ENCODE measurements at places on chromosomes 4 and X. TPM values are rescaled to one million over a fixed set of nuclear protein-coding genes. Genes with fewer than 3 reads are reported as not detected.

FOXP3 gene
- total RNA-seq, result not detected

DNA sequence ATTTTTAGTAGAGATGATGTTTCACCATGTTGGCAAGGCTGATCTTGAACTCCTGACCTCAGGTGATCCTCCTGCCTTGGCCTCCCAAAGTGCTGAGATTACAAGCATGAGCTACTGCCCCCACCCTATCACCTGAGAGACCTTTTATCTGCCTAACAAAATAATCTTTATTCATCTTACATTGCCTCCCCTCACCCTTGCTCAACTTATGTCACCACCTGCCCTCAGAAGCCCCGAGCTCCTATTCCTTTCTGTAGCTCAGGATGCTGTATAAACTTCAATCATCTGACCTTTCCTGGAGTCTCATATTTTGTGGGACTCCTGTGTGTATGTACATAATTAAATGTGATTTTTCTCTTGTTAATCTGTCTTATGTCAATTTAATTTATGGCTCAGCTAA is 29.7 kb upstream of the ENPP6 start:
- no peak for DNase-seq
- H3K4me3 ChIP-seq, result no peak overlapping the region
- no peaks in the 10 kb centered on the region for H3K4me1 ChIP-seq
- H3K36me3 ChIP-seq, result no peaks in the 10 kb centered on the region

TBC1D8B gene
- total RNA-seq, result 8.4 TPM

- H3K4me3 ChIP-seq, result no peak overlapping the region
- H3K36me3 ChIP-seq, result no peaks in the 10 kb centered on the region
- H3K4me1 ChIP-seq, result no peaks in the 10 kb centered on the region
- H3K27me3 ChIP-seq, result no peaks in the 10 kb centered on the region
Observed at GRCh38 chrX:135741192-135741715, 26.7 kb downstream of the CT45A3 start.

DNA sequence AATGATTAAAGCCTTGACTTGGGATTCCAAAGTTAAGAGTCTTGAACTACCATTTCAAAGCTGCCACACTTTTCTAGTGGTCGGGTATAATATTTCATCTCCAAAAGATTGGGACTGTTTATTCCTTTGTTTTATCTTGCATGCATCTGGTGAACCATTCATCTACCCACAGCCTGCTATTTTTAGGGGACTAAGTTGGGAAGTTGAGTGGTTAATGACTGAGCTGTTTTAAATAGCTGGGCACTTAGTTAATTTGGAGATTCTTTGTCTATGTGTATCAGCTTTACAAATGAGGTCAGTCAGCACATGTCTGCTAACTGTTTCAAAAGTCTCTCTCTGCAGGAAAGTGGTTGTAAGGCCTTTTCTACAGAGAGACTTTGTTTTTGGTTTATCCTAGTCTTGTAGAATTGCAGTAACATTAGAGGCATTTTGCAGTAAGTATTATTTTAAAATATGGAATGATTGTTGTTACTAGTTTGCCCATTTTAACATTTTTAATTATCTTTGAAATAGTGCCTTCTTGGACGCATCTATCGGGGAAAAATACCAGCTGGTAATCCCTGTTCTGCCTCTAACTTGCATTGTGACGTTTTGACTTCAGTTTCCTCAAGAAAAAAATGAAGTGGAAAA is 8.2 kb downstream of the BMP2K start:
- H3K36me3 ChIP-seq, result peaks cover 10% of the 10 kb centered on the region
- H3K27me3 ChIP-seq, result no peaks in the 10 kb centered on the region
- H3K4me1 ChIP-seq, result peaks cover 60% of the 10 kb centered on the region
- peak overlapping the region; percentile 30 for H3K27ac ChIP-seq
- DNase-seq, result no peak
- H3K4me3 ChIP-seq, result no peak overlapping the region

- H3K4me3 ChIP-seq, result no peak overlapping the region
- no peak overlapping the region for H3K27ac ChIP-seq
- no peak for DNase-seq
- H3K27me3 ChIP-seq, result no peaks in the 10 kb centered on the region
- peaks cover 25% of the 10 kb centered on the region for H3K4me1 ChIP-seq
- peaks cover 1% of the 10 kb centered on the region for H3K36me3 ChIP-seq
Observed at GRCh38 chr4:101022151-101023024, 324.9 kb downstream of the PPP3CA start.

DNA sequence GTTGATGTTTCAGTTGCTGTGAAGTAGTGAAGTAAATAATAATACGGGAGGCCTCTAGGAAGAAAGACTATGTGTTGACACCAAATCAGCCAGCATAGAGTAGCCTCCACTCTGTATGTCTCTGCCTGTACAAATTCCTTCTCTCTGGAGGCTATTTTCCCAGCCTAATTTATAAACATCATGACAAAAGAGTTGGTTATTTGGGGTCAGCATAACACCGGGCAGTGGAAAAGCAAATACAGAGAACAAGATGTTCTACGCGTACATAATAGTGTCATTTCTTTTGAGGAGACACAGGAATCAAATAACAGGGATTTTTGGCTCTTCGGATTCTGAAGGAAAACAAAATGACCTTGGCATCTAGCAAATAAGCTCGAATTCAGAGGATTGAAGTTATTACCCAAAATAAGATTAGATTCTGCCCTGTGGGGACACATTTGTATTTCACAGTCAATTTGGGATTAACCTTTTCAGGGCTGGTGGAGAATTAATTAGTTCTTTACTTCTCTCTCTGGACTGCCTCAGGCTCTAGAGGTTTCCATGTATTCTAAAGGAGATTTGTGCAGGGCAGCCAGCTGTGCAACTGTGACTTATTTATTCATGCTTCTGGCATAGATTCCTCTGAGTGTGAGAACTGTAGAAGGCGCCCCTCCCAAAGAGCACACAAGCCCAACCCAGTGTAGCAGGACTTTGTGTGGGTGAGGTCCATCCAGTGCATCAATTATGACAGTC is 14.1 kb upstream of the SYTL4 start:
- no peak for DNase-seq
- peaks cover 4% of the 10 kb centered on the region for H3K27me3 ChIP-seq
- no peaks in the 10 kb centered on the region for H3K36me3 ChIP-seq
- no peaks in the 10 kb centered on the region for H3K4me1 ChIP-seq

DNA sequence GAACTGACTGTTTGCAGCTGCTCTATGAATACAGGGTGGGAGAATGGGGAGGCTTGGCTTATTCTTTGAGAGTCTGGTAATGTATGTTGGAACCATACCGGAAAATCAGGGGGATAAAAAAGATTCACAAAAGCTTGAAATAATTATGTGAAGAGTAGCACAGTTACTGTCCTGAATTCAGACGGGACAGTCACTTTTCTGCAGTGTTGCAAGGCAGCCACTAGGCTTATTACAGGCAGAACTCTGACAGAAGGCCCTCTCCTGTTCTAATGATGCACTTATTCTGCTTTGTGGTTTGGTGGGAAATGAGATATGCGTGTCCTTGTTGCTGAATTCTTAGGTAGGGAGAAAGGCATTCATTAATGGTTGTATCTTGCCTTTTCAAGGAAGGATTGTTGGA is 37.2 kb downstream of the GUCY1B1 start:
- H3K27me3 ChIP-seq, result no peaks in the 10 kb centered on the region
- no peak overlapping the region for H3K4me3 ChIP-seq
- DNase-seq, result no peak
- no peaks in the 10 kb centered on the region for H3K4me1 ChIP-seq

- H3K4me3 ChIP-seq, result no peak overlapping the region
- peaks cover 11% of the 10 kb centered on the region for H3K36me3 ChIP-seq
- no peaks in the 10 kb centered on the region for H3K4me1 ChIP-seq
- H3K27me3 ChIP-seq, result no peaks in the 10 kb centered on the region
Observed at GRCh38 chr4:145770124-145770523, 90.2 kb downstream of the C4orf51 start.

PAGE2B gene
- 0.67 TPM for total RNA-seq

GRCh38 chr4:38711066-38711465 is 47.1 kb downstream of the KLF3 start:
- H3K4me3 ChIP-seq, result no peak overlapping the region
- H3K4me1 ChIP-seq, result peaks cover 3% of the 10 kb centered on the region
- no peak for DNase-seq
- H3K27ac ChIP-seq, result no peak overlapping the region
- no peaks in the 10 kb centered on the region for H3K36me3 ChIP-seq
- H3K27me3 ChIP-seq, result no peaks in the 10 kb centered on the region

SLC6A14 gene
- not detected for total RNA-seq

GRCh38 chr4:6341696-6342095 is 72.0 kb downstream of the WFS1 start:
- DNase-seq, result no peak
- H3K4me3 ChIP-seq, result no peak overlapping the region

DNA sequence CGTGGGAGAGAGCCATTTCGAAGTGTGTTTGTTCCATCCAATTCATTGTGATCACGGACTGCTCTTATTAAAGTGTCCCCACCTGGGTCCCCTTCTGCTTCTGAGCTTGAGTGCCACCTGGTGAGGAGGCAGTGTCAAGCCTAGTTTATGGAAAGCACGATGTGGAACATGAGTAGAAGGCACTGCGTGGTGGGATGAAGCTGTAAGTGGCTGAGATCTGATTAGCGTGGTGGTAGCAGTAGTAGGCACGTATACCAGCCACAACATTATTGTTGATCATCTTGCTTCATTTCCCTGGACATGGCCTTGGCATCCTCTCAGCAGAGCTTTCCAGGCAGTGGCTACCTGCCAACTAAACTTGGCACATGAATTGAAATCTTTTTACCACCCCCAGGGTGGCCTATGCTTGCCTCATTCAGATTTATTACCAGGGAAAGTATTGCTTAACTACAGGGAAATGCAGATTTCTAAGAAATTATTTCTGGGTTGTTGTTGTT is 46.4 kb downstream of the GPAT3 start:
- no peaks in the 10 kb centered on the region for H3K27me3 ChIP-seq
- H3K27ac ChIP-seq, result peak overlapping the region; percentile 28
- peak overlapping the region; percentile 45 for H3K4me3 ChIP-seq
- DNase-seq, result no peak

CLGN gene
- 0.15 TPM for total RNA-seq

SLC6A8 gene
- 1.8 TPM for total RNA-seq

DNA sequence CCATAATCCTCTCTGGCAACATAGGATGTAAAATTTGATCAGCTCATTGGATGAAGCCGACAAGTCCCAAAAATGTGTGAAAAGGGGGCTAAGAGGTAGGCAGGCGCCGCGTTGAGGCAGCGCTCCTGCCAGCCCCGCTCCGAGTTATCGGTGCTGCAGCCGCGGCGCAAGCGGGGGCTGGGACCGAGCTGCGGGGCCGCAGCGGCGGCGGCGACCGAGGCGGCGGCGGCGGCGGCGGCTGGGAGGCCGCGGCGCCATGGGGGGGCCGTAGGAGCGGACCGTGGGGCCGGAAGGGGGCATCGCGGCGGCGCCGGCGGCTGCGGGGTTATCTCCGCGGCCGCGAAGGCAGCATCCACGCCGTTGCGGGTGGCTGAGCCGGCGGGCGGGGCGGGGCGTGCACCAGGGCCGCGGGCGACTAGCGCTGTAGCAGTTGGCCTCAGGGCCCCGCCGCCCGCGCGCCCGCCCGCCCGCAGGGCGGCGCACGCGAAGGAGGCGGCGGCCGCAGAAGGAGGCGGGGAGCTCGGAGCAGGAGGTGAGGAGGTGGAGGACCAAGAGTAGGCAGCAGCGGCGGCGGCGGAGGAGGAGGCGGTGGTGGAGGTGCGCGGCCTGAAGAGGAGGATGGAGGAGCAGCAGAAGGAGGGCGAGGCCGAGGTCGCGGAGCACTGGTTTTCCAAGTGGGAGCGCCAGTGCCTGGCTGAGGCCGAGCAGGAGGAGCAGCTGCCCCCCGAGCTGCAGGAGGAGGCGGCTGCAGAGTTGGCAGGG is 126.0 kb upstream of the CXorf66 start:
- no peak overlapping the region for H3K27ac ChIP-seq
- no peaks in the 10 kb centered on the region for H3K27me3 ChIP-seq
- H3K36me3 ChIP-seq, result no peaks in the 10 kb centered on the region
- peak overlapping the region; percentile 14 for H3K4me3 ChIP-seq
- peaks cover 8% of the 10 kb centered on the region for H3K4me1 ChIP-seq
- peak; percentile 22 for DNase-seq

DNA sequence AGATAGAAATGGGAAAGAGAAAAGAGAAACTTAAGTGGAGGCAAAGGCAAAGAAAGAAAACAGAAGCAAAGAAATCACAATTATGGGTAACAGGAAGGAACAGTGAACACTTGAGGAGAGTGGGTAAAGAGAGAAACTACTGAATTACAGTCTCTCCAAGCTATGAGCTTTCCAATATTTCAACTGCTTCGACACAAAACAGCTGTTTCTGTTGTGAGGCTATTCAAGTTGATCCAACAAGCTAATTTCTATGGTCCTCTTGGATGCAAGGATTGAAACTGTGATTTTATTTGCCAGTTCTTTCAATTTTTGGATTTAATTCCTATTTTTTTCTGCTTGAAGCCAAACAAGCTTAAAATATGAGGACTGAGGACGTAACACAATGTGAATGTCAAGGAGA is 80.5 kb upstream of the ADGRA3 start:
- DNase-seq, result no peak
- no peaks in the 10 kb centered on the region for H3K27me3 ChIP-seq
- no peak overlapping the region for H3K27ac ChIP-seq
- H3K4me1 ChIP-seq, result no peaks in the 10 kb centered on the region
- no peaks in the 10 kb centered on the region for H3K36me3 ChIP-seq

DNA sequence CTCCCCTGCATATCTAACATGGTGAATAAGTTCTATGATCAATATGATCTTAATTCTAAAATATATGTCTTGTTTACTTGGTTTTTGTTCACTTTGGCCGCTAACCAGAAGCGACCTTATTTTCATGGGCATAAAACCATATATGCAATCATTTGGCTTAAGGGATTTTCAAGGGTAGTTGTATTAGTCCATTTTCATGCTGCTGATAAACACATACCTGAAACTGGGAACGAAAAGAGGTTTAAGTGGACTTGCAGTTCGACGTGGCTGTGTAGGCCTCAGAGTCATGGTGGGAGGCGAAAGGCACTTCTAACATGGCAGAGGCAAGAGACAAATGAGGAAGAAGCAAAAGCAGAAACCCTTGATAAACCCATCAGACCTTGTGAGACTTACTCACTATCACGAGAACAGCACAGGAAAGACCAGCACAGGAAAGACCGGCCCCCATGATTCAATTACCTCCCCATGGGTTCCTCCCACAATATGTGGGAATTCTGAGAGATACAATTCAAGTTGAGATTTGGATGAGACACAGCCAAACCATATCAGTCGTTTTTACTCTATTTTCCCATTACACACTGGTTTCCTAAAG is 114.3 kb upstream of the CPEB2 start:
- no peaks in the 10 kb centered on the region for H3K36me3 ChIP-seq
- no peak overlapping the region for H3K4me3 ChIP-seq
- H3K27ac ChIP-seq, result no peak overlapping the region
- no peaks in the 10 kb centered on the region for H3K27me3 ChIP-seq
- no peak for DNase-seq

GRCh38 chr4:48016141-48017107 is at the start of the genes CNGA1 and NIPAL1:
CNGA1 (minus strand) TSS chr4:48016681; CDS start chr4:47952689, 63,992 bp downstream.
NIPAL1 (plus strand) TSS chr4:48016772; CDS start chr4:48016840, 68 bp downstream.
- no peak within 1 kb of the TSS for H3K27ac ChIP-seq
- peaks cover 18% of the 10 kb centered on the region for H3K4me1 ChIP-seq
- H3K4me3 ChIP-seq, result peak within 1 kb of the TSS; percentile 41
- H3K36me3 ChIP-seq, result no peaks in the 10 kb centered on the region
- H3K27me3 ChIP-seq, result peaks cover 16% of the 10 kb centered on the region
- DNase-seq, result peak; percentile 71

- no peaks in the 10 kb centered on the region for H3K36me3 ChIP-seq
- H3K4me1 ChIP-seq, result no peaks in the 10 kb centered on the region
- H3K27ac ChIP-seq, result no peak overlapping the region
- H3K4me3 ChIP-seq, result no peak overlapping the region
Observed at GRCh38 chr4:142354041-142354440, 492.1 kb downstream of the INPP4B start.

SULT1B1 gene
- total RNA-seq, result 0.10 TPM

MAGEA12 gene
- not detected for total RNA-seq
